ENCODE measurements at places on chromosomes 1 and 21. TPM values are rescaled to one million over a fixed set of nuclear protein-coding genes. Genes with fewer than 3 reads are reported as not detected.

- DNase-seq = no peak
Observed at GRCh38 chr1:179876300-179876715, 1.3 kb downstream of the TOR1AIP2 start.

- no peak for DNase-seq
Observed at GRCh38 chr21:36265431-36265830, 54.6 kb upstream of the MORC3 start.

GRCh38 chr1:28668191-28668955, at the start of gene GMEB1:
Gene GMEB1, plus strand, starts transcription at chr1:28668784. Its CDS starts 14,829 bp downstream, at chr1:28683613.
- DNase-seq = peak; percentile 54

DNA sequence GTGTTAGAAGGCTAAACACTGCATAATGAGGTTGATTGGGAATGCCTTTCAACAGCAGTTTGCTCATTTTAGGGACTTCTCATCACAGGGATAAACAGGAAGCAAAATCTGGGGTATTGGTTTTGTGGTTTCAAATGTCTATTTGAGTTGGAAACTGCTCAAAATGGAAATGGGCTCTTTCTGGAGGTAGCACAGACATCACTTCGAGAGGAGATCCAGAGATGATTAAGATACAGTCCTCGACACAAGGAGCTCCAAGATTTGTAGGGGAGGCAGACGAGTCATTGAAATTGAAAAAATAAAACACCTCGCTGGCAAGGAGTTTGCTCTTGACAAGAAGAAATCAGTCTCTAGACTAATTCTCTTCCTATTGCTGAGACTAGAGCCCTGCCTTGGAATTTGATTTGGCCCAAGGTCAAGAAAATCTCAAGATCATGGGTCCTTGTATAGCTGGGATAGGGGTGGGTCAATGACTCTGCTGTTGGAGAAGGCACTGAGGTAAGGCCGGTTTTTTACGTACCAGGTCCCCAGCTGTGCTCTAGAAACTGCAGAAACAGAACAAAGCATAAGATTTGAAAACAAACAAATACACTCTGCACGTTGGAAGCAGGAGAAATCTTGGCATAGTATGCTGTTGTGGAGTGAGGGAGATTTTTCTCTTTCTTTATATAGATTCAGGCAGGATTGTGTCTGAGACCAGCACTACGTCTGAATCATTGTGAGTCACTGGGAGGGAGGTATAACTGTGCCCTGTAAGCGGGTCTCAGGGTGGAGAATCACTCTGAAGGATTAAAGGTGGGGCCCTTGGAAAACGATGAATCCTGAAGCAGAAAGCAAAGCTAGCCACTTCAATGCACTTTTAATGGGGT, 17.7 kb upstream of the KLHDC8A start:
- DNase-seq = no peak

DNA sequence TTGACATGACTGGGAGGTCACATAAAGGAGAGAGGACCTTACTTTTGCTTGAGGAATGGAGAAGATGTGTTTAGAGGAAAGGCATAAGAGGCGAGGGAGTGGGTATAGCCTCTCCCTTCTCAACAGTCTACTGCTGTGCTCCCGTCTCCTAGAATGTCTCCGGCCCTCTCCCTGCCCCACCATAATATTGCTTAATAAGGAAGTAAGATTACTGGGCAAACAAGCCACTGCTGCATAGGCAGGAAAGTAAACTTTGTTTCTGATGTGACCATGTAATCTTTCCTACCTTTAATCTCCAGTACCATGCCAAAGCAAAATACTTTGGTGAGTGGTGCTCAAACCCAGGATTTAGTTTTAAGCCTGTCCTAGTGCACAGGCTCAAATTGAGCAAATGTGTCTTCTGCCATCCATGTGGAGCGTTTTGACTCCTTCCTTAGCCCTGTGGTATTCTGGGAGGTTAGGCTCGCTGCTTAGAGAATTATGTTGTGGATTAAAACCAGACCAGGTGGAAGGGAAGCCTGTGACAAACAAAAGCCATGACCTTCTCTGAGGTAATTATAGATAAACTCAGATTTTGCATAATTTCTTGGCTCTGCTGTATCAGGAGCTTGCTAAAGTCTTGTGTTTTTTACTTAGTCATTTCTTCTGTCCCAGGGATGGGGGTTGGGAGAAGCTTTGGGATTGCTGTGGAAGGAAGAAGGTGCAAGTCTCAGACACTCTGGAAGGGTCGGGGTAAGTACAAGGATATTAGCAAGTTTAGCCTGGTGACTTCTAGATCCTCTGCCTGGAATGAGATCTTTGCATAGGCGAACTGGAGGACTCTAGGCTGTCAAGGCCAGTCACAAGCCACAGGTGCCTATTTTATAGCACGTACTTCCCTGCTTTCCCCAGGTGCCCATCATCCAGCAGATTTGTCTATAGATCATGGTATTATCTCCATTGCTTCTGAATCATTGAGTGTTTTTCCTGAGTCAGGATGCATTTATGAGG, 34.5 kb upstream of the DIPK1A start:
- DNase-seq = no peak

- DNase-seq = no peak
Observed at GRCh38 chr1:171803045-171803444, 21.6 kb downstream of the METTL13 start.

- DNase-seq = no peak
Observed at GRCh38 chr1:89833183-89834082, 12.6 kb downstream of the LRRC8D start.

- DNase-seq = no peak
Observed at GRCh38 chr1:36588972-36589371, 106.3 kb upstream of the CSF3R start.

DNA sequence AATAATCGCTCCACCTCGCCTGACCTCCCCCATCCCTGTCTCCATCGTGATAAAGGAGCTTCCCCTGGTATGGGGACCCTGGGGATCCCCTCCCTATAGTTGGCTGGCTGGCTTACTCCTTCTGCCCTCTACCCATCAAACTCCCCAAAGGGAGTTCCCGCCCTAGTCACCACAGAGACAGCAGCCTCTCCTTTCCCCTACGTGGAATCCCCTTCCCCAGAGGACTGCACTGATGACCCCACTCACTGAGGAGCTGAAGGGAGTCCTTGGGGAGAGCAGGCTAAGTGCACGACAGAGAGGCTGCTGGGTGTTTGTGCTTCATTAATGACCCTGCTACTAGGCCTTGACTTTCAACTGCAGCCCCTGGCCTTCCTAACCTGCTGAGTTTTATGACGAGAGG, 1.9 kb downstream of the CADM3 start:
- DNase-seq = no peak

- DNase-seq = peak; percentile 14
Observed at GRCh38 chr1:200558866-200559459, 61.6 kb downstream of the KIF14 start.

- DNase-seq = no peak
Observed at GRCh38 chr1:44707112-44707881, 23.7 kb downstream of the RNU5D-1 start.

DNA sequence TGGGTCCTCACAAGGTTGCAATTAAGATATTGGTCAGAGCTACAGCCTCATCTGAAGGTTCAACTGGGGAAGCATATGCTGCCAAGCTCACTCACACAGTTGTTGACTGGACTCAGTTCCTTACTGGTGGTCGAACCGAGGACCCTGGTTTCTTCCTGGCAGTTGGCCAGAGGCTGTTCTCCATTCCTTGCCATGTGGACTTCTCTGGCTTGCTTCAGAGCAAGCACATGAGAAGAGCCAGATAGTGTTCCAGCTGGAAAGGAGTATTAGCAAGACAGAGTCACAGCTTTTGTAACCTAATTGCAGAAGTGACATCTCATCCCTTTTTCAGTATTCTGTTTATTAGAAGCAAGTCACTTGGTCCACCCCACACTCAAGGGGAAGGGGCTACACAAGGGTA, 23.6 kb downstream of the POU2F1 start:
- DNase-seq = no peak

GRCh38 chr1:39378377-39378776, 113.1 kb upstream of the BMP8A start:
- no peak for DNase-seq

DNA sequence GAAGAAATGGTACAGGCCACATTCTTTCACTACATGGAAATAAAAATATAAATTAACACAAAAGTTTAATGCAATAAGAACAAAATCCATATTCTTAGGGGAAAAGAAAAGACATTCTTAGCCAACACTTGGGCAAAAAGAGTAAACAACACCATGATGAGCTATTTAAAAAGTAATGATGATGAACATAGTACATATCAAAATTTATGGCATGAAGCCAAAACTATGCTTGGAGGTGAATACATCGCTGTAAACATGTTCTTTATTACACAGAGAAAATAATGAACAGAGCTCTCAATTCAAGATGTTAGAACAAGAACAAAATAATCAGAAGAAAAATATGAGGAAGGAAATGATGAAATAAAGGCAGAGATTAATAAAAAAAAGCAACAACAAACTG, 158.2 kb downstream of the ZSCAN20 start:
- DNase-seq = no peak

- DNase-seq = no peak
Observed at GRCh38 chr1:17696417-17697301, 58.5 kb upstream of the ACTL8 start.

DNA sequence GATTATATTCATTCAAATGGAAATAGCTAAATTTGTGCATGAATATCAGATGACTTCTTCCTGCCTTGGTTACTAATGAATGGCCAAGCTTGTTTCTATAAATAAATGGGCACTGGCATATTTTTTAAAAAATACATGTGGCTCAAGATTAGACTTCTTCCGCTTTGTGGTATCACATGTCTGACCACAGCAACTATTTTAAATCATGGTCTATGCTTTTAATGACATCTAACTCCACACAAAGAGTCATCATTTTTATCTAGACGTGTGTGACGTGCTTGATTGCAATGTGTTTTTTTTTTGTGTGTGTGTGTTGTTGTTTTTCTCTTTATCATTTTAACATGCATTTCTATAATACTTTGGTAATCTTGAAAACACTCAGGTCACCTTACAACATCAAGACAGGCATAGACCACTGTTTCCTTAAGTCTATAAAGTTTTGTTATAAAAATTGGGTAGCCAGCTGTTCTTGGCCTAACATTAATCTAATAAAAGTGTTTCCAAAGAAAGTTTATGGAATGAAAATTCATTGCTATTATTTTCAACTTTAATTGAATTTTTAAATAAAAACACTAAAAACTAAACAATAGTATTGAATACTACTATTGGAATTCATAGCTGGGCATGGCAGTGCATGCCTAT, 29.5 kb downstream of the RGS1 start:
- no peak for DNase-seq

DNA sequence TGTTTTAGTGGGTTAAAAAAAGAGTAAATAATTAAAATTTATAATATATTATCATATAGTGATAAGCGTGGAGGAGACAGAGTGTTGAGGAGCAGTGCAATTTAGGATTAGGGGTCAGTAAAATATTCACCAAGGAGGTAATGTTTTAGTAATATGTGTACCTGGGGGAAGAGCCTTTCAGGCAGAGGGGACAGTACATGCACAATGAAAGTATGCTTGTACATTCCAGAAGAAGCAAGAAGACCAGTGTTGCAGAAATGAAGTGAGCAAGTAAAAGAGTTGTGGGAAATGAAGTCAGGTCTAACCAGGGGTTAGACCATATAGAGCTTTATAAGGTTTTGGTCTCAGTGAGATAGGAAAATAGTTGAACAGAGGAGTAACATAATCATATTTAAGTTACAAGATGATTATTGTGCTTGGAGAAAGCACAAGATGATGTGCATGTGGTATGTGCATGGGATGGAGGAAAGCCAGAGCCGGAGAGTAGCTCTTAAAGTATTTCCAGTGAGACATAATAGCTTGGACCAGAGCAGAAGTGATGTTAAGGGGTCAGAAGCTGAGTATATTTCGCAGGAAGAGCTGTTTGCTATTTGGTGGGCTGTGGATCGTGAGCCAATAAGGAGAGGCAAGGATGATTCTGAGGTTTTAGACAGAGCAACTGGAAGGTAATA, 44.8 kb downstream of the SNX7 start:
- peak; percentile 6 for DNase-seq

DNA sequence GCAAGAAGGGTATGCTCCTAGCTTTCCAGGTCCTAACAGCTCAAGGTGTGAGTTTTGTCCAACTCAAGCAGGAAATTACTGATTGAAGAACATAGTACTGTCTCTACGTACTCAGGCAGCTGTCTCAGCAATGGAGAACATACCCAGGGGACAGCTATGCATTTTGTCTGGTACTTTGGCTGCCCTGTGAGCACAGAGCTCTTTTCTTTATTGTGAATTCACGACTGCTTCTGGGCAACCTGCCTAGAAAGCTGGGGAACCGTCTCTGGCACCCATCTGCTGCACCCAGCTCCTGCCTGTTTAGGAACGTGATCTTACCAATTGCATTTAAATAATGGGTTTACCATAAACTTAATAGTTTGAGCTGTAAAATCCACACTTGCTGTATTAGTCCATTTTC, 258.1 kb downstream of the HHAT start:
- peak; percentile 1 for DNase-seq

- DNase-seq = no peak
Observed at GRCh38 chr1:28642056-28642846, 616 bp downstream of the TAF12 start.

- no peak for DNase-seq
Observed at GRCh38 chr1:116826818-116827606, 72.8 kb downstream of the CD2 start.

- DNase-seq = peak; percentile 17
Observed at GRCh38 chr1:51210055-51210454, 26.0 kb upstream of the RNF11 start.

- no peak for DNase-seq
Observed at GRCh38 chr1:207076181-207076955, 12.3 kb upstream of the C4BPB start.

GRCh38 chr1:169886931-169887330, 6.8 kb downstream of the SCYL3 start:
- DNase-seq = no peak

DNA sequence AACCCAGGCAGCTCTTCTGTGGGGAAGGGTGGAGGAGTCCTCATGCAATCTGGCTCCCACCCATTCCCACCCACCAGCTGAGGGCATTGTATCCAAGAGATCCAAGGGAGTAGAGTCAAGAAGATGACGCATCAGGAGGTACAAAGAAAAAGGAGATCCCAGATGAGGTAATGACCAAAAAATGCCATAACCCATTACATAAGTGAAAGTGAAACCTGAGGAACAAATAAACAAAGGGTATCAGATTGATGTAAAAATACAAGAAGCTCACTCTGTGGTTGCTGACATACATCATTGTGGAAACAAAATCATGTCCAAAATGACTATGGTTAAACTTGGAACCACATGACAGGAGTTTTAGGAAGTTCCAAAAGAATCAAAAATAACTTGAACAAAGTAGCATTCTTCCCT, 42.5 kb downstream of the CCN1 start:
- no peak for DNase-seq

Gene FTCD
- 1.5 TPM for polyA plus RNA-seq

Gene ADCY10
- polyA plus RNA-seq = 0.18 TPM

Gene RBM34
- 59.0 TPM for polyA plus RNA-seq

Gene SPATA21
- polyA plus RNA-seq = not detected

Gene ANXA9
- polyA plus RNA-seq = 2.5 TPM

Gene ASPM
- polyA plus RNA-seq = 8.7 TPM

Gene POLR3C
- polyA plus RNA-seq = 20.2 TPM

Gene KLHDC8A
- 0.15 TPM for polyA plus RNA-seq

Gene FLG
- 0.58 TPM for polyA plus RNA-seq

Gene SLAMF6
- 0.16 TPM for polyA plus RNA-seq

Gene TTLL7
- polyA plus RNA-seq = 33.0 TPM

Gene C1orf210
- polyA plus RNA-seq = not detected

Gene AGMAT
- 3.7 TPM for polyA plus RNA-seq
